ENCODE measurements at places on chromosomes 5 and 9.

DNA sequence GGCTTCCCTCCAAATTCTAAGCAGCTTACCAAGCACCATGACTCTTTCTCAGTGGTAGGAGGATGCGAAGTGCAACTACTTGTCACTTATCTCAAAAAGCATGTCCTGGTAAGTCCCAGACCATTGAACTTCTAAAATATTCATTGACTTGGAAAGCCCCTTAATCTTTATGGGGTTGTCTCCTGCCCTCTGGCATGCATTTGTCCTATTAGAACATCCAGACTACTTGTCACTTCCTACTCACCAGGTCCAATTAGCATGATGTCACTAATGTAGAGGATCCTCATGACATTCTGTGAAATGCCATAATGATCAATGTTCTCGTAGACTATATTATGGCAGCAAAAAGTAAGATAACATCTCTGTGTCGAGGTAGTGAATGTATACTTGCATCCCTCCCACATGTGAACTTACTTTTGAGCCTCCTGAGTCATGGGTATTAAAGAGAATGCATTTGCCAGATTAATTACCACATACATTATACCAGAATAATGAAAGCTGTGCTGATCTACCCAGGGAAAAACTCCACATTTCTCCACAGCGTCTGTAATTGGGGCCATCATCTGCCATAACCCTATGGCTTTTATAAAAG lies 63.5 kb upstream of the RAD23B start:
- DNase-seq, result no peak

- no peak for DNase-seq
Measured at GRCh38 chr9:109806506-109807115, 26.6 kb downstream of the PALM2AKAP2 start.

- no peak for DNase-seq
Measured at GRCh38 chr9:69173497-69173890, 583 bp upstream of the TJP2 start.

DNA sequence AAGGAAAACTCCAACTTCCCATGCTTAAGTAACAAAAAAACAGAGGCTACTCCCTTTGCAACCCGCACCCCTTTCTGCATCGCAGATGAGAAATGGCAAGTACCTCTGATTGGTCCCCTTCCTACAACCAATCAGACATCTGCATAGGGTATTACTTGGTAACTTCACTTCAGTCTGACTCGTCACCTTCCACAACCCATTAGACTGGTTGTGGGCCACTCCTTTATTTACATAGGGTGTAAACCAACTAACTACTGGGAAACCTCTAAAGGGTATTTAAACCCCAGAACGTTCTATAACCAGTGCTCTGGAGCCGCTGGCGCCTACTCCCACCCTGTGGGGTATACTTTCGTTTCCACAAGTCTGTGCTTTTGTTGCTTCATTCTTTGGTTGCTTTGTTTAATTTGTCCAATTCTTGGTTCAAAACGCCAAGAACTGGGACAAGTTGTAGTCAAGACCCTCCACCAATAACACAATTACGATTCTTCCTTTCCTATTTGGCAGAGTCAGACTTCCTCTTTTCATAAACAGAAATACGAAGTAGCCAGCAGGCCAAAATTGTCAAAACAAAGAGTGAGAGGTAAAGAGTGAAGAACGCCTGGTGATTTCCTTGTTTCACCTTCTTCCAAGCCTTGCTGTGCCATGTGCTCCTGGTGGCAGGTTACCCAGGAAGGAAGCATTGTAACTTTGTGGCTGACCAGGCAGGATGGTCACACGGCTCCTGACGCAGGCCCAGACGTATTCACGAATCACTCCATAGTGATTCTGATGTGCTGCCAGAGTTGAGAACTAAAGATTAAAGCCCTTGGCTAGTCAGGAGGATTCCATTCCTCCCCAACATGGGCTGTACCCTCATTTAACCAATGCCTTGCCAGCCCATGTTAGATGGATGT lies 477.4 kb downstream of the ARHGEF28 start:
- peak; percentile 62 for DNase-seq

GRCh38 chr9:35116539-35116897 lies 856 bp upstream of the ATOSB start:
- DNase-seq, result no peak

DNA sequence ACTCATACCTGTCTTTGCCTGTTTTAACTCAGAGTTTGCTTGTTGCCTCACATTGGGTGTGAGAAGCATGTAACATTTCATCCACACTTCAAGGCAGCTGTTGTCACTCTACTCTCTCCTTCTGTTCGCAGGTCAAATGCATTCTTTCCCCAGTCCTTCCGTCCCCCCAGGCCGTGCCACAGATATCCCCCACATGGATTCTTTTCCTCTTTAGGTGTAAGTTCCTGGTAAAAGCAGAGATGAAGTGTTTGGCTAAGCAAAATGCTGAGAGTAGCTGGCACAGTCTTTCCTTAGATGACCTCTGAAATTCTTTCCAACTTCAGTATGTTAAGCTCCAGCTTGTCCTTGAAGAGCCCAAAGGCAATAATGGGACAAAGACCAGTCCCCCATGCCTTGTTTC lies 328.2 kb downstream of the SLIT3 start:
- no peak for DNase-seq

- no peak for DNase-seq
Measured at GRCh38 chr5:88940713-88941112, 57.7 kb upstream of the MEF2C start.

DNA sequence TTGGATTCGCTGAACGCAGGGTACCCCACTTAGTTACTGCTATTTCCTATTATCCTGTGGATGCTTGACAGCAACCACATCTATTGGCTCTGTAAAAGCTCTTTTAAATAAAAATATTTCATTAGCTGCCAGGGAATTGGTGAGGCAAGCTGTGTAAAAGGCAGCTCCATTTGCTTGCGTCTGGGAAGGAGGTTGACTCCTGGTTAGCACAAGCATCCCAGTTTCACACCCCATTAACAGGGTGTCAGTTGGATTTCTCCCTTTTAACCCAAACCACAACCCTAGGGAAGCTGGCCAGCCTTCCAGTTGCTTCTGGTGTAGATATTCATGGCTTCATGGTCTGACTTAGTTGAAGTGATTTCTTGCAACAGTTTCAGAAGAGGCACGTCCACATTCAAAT lies 151.0 kb downstream of the GPBP1 start:
- DNase-seq, result no peak

DNA sequence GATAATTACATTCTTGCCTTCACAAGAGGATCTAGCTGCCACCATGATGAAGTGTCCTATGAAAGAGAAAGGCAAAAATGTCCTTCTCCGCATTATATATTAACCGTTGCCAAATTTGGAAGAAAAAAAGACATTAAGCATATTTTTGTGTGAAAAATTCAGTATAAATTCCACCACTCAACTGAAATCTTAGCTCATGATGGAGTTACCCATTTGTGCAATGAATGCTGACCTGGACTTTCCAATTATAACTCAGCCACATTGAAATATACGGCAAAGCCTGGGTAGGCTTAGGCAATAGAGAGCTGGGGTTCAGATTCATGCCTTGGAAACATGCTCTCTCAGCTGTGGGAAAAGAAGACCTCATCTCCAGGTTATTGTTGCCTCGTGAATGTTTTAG lies 71.3 kb upstream of the VCAN start:
- no peak for DNase-seq

DNA sequence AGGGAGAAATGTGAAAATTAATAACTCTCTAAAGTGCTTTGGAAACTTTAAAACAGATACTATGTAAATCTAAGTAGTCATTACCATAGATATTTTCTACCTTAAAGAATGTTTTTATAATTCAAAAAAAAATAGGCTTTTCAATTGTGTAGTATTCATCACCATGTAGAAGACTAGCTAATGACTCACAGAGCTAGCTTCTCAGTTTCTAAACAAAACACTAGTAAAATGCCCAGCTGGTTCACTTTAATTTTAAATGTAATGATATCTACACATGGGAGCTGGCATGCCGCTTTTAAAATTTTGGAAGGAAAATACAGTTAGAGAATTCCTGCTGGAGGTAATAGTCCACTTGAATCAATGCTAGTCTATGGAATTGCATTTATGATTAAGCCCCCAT lies 509.8 kb downstream of the CSNK1G3 start:
- no peak for DNase-seq

- DNase-seq, result no peak
Measured at GRCh38 chr5:142235870-142236672, 88.8 kb downstream of the SPRY4 start.

DNA sequence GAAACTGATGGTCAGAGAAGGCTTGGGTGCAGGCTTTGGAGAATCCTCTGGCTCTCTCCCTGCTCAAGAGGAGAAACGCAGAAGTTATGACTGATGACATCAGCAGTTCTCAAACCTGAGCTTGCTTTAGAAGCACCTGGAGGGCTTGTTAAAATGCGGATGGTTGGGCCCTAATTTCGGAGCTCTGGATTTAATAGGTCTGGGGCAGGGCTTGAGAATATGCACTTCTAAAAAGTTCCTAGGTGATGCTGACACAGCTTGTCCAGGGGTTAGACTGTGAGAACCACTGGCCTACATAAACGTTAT lies 26.4 kb downstream of the TBC1D2 start:
- DNase-seq, result no peak

GRCh38 chr5:148976569-148977381 lies 86.1 kb downstream of the SH3TC2 start:
- DNase-seq, result peak; percentile 35

GRCh38 chr9:75471549-75472114 lies 383.3 kb downstream of the OSTF1 start:
- DNase-seq, result no peak

- DNase-seq, result no peak
Measured at GRCh38 chr5:6783787-6784186, 70.6 kb downstream of the TENT4A start.

DNA sequence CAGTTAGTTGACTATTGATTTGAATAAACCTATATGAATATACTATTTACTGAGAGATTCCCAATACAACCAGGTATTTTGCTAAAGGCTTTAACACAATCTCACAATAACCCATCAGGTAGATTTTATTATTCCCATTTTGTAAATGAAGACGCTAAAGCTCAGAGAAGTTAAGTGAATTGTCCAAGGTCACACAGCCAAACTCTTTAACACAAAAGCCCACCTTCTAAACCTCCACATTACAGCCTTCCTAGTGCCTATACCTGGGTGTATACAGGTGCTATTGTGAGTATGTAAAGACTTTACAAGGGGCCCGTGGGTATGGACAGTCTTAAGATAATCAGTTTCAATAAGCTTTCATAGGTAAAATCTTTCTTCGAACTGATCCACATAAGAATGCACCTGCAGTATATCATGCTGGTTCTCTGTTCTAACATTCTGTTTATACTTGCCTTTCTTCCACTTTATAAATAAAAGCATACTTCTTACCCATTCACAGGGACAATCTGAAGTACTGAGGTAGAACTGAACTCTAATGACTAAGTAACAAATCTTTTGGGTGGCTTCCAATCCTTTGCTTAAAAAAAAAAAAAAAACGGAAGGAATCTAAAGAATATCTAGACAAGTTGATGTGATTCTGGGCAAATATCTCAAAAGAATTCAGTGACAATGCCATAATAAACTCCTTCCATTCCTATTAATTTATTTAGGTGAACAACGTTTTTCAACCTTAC lies 59.1 kb downstream of the PJA2 start:
- DNase-seq, result no peak

DNA sequence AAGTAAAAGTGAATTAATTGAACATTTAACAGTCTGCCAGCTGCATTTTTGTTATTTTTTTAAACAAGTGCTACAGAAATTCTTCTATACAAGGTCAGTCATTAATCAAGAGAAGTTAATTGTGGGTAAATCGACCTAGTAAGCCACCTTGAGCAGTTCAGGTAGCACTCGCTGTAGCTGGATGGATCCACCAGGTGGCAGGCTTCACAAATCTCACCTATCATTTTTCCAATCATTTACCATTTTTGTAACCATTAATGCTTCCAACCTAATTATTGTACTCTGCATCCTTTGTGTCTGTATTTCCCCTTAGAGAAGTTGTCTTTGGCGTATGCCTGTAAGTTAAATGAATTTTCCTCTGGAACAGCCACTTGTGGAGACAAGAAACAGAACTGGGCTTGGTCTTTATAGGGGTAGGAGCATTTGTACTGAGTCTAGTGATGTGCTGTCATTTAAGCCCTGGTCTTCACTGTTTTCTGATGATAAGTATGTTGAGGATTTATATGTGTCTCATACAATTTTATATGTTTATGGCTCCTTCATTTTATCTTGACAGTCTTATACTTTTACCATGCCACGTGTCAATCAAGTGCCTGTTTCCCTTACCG lies 39.5 kb downstream of the CD180 start:
- DNase-seq, result no peak

DNA sequence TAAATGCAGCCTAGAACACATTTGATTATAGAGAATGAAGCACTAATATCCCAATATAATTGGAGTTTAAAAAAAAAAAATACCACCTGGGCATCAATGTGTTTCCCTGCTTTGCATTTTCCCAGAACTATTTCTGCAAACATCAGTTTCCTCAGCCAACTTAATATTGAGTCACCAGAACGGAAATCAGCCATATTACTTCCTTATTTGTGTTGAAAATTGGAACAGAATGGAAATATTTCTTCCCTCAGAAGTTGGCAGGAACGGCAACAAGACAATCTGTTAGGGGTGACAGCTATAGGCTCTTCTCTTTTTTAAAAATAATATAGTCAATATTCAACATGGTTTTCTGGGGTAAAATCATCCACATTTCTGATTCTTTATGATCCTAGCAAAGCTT lies 4.0 kb downstream of the MFAP3 start:
- DNase-seq, result no peak

- DNase-seq, result no peak
Measured at GRCh38 chr5:98016771-98017170, 756.7 kb upstream of the RGMB start.

DNA sequence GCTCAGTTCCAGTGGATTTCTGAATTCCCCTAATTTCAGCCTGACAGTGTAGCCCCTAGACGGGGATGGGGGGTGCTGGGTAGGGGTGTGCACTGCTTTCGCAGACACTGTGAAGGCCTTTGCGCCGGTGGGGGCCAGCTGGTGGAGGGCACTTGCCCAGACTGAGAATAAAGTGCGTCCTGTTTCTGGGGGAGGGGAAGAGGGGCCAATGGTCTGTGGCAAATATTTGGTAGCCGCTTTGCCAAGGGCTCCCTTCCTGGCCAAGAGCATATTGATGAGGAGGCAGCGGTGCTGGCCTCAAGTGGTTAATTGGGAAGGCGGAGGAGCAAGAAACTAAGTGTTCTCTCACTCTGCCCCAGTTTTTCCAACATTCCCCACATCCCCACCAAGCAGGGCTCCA lies 1.4 kb downstream of the CXCL14 start:
- no peak for DNase-seq

Data from prostate gland (tissue), 2 donors.